Left ventricle myocardium inferior (tissue), 1 donor: ENCODE measurements at places on chromosomes 6 and 20. TPM values are rescaled to one million over a fixed set of nuclear protein-coding genes. Genes with fewer than 3 reads are reported as not detected.

The CBFA2T2 gene
- total RNA-seq: 10.7 TPM

The METTL24 gene
- 1.2 TPM for total RNA-seq

The PTK6 gene
- not detected for total RNA-seq

The FOXA2 gene
- total RNA-seq: not detected

The AK9 gene
- 12.6 TPM for total RNA-seq

The TRAPPC3L gene
- total RNA-seq: not detected

The KCNK5 gene
- total RNA-seq: 0.47 TPM

The NRSN1 gene
- not detected for total RNA-seq

The GINS1 gene
- 0.41 TPM for total RNA-seq

GRCh38 chr6:155493694-155494143 lies 38.1 kb upstream of the NOX3 start:
- DNase-seq: no peak

DNA sequence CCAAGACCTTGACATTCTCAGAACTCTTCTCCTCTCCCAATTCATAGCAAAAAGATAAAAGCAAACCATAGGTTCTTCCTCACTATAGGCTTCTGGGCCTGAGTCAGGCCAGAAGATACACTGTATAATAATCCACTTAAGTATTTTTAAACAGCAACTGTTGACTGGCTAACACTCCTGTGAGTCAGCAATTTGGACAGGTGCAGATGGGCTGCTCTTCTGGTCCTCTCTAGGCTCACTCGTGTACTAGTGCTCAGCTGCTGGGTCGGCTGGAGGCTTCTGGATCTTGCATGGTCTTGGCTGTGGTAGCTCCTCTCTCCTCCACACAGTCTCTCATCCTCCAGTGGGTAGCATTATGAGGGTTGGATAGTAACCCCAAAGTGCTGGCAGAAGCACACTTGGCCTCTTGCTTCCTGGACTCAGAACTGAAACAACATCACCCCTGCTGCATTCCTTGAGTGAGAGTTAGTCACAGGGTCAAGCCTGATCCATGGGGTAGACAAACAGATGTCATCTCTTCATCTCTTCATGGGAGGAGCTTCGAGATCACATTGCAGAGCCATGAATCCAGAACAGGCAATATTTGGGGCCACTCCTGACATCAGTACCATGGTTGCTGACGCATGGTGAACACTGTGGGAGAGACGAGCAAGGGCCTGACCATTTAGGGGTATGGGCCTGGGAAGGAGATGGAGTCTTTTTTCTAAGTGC lies 86.9 kb downstream of the C6orf118 start:
- DNase-seq: no peak

GRCh38 chr20:22791396-22791795 lies 207.0 kb upstream of the FOXA2 start:
- DNase-seq: no peak

DNA sequence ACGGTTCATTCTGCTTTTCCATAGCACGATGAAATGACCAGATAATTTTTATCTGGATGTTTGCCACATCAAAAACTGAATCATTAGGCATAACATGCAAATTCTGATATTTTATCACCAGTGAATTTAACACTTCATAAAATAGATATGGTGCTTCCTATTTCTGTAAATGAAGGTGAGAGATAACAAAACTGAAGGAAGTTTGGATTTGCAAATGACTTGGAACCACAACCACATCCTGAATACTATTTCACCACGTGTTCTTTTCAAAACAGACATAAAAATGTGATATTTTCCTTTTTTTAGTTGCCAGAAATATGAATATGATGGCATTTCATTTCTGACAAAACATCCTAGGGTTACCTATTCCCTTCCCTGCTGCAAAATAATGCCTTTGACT lies 146.1 kb downstream of the EDN1 start:
- no peak for DNase-seq

GRCh38 chr20:47610945-47611250 lies 109.2 kb downstream of the NCOA3 start:
- DNase-seq: no peak

- no peak for DNase-seq
These were observed 3.8 kb upstream of the LPA start for GRCh38 chr6:160667639-160668481.

GRCh38 chr6:132715204-132715603 lies 1.3 kb upstream of the VNN1 start:
- DNase-seq: no peak

DNA sequence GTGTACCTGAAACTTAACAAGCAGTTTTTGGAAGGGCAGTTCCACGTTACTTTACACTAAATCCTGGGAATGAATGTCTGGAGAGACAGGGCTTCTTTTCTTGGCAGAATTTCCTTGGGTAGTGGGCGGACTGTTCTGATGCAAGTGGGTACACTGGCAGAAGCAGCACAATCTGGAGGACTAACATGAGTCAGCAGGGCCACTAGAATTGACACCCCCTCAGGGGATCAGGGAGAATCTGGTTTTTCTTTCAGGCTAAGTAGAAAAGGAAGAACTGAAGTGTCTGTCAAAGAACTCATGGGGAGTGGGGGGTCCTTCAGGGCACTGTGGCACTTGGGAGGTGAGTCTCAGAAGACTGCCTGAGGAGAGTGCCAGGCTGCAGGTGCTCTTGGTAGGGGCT lies 34.6 kb downstream of the PANK2 start:
- no peak for DNase-seq

GRCh38 chr6:157143890-157144798 lies 179.2 kb downstream of the TMEM242 start:
- no peak for DNase-seq

DNA sequence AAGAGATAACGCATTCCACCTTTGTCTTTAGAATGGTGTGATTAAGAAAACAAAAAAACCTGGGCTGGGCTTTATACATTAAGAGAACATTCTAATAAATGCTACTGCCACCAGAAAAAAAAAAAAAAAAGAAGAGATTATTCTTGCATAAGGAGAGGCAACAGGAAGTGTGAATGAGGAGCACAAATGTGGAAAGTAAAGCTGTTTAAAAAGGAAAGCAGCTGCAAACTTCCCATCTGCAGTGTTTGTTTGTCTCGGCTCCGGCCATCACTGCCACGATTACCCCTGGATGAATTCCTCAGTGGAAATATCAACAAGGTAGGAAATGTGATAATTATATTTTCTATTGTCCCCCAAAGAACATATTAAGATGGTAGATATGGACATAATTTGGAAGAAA lies 223.9 kb downstream of the PHF3 start:
- no peak for DNase-seq

- no peak for DNase-seq
These were observed 56.1 kb upstream of the ZFAND3 start for GRCh38 chr6:37763413-37763812.

DNA sequence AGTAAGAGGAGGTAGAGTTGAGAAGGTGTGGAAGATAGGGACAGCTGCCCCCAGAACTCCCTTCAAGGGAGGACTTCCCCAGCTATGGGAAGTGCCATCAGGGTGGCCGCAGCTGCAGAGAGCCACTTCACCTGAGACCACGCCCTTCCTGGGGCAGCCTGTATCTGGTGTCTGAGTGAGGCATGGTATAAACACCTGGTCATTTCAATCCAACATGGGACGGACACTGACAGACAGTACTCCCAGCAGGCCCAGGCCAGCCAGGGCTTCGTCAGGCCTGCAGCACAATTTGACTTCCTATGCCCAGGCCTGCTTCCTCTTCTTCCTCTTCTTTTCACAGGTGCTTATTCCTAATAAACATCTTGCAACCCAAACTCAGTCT lies 4.5 kb downstream of the SOX12 start:
- DNase-seq: no peak

DNA sequence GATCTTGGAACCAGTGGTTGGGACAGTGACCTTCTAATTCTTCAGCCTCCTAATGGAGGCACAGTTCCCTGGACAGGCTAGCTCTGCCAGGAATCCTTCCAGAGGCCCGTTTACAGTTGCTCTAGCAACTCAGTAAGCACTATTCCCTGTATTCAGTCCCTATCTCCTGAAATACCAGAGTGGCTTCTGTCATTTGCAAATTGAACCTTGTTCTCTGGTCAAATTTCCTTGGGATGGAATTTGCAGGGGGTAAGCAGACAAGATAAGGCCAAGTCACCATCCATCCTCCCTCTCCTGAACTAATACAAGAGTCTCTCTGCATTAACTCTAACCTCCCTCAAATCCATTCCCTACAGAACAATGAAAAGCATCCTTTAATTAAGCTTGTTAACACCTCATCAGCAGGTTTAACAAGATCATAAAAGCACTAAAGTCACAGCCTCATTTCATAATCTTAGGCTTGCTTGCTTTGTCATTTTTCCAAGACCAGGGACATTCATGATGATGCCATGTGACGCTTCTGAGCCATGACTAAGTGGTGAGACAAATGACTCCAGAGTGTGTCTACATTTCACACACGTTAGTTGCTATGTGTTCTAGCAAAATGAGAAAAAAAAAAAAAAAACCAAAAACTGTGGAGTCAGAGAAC lies 37.1 kb downstream of the SLC22A23 start:
- DNase-seq: no peak

GRCh38 chr6:150403458-150404246 lies 34.8 kb downstream of the IYD start:
- DNase-seq: no peak

GRCh38 chr6:135937106-135937505 lies 85.6 kb downstream of the PDE7B start:
- no peak for DNase-seq

GRCh38 chr20:46799781-46800408 lies 90.4 kb downstream of the SLC2A10 start:
- no peak for DNase-seq

DNA sequence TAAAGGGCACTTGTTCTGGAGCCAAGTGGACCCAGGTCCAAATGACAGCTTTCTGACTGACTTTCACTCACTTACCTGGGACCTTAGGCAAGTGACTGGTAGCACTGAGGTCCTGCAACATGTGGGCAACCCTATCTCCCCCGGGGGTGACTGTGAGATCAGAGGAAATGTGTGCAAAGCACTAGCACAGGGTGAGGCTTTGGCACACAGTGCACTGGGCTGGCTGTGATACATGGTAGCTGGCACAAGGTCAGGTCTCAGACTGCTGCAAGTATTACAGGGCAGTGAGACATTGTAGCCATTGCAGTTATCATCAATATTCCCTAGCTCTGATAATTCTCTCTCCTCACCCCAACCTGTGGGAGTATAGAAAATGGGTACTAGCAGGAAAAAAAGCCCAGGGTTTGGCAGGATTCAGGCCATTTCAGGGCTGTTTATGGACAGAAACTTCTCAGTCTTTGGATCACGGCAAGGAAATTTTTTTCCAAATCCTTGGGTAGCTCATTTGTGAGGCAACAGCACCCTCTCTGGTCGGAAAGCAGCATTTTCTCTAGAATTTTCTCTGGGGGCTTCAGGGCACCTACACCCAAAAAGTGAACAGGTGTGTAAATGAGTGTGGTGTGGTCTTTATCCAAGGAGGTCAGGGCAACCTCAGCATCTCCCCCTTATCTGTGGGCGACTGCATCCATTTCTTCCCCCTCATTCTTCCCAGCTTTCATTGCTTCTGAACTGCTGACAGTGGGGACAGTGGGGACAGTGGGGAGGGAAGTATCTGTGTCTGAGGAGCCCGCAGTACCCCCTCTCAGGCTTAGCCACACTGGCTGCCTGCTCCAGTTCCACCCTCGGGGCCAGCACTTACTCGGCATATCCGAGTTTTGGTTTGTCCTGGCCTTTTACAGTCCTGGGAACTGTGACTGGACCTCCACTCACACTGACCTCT lies 148.7 kb upstream of the PHACTR3 start:
- DNase-seq: peak; percentile 32

- DNase-seq: no peak
These were observed 40.6 kb downstream of the DTD1 start for GRCh38 chr20:18628330-18628920.

DNA sequence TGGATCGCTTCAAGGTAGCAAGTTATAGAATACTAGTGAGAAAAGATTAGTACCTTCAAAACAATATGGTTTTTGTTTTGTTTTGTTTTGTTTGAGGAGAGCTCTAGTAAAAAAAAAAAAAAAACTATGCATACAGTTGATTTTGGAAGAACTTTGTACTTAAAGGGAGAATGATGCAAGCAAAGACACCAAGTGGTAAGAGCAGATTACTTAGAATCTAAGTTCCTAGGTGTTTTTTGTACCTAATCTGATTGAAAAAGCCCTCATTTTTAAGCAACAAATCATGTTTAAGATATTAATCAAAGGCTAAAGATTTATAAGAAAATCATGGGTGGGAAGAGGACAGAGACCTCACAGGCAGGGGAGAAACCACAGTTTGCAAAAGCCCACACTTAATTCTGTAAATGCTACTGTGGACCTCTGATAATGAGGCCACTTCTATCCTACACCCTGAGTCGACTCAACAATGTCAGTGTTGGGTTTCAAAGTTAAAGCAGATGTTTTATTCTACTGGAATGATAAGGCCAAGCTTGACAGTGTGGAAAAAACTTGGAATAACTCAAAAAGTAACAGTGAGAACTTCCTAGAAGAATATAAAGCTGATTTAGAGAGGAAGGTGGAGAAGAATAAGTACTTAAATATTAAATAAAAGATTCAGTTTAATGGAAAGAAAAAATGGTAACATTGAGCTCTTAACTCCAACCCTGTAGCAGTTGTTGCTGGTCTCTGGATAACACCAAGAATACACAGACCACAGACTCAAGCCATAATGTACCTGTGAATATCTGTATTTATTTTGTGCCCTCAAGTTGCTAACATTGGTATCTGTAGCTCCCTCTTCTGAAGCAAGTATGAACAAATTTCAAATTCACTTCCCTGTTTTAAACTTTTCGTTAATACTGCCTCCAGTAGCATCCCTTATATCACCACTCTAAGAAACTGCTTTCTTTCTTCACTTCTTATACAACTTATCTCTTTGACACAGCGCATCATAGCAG lies 1047.8 kb downstream of the EPHA7 start:
- DNase-seq: no peak

DNA sequence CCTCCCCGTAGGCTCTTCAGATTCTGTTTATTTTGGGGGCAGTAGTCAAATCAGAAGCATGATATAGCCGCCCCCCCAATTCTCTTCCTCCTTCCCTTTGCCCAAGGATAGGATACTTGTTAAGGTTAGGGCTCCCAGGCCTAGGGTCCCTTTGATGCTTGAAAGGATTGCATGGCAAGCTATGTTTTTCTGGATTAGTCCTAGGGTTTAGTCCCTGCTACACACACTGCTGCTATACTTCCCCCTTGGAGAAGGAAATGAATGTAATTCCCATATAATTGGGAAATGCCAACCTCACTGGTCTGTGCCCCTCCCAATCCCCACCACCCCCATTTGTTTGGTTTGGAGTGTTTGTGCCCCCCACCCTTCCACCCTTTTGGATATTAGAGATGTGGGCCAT lies 62.8 kb downstream of the ZFAND3 start:
- DNase-seq: no peak

DNA sequence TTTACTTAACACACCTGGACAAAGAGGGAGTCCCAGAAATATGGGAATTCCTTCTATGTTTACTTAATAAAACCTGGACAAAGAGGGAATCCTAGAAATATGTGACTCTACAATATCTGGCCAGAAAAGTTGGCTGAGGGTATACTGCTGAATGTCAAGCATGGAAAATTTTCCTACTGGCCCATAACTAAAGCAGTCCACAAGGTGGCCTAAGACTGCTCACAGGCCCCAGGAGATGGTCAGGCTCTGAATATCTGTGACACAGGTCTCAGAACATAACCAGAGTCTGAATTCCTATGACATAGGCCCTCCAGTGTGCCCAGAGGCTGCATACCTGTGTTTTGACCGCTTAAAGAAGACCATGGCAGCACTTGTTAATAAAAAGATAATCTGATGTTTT lies 578.2 kb upstream of the NRSN1 start:
- no peak for DNase-seq
